Stimulated activated CD8-positive, alpha-beta memory T cell treated with anti-CD3 and anti-CD28 coated beads, Interleukin-15, amount 100 ng/mL, for 48 hours (primary cell): ENCODE measurements at places on chromosomes 2 and 18.

DNA sequence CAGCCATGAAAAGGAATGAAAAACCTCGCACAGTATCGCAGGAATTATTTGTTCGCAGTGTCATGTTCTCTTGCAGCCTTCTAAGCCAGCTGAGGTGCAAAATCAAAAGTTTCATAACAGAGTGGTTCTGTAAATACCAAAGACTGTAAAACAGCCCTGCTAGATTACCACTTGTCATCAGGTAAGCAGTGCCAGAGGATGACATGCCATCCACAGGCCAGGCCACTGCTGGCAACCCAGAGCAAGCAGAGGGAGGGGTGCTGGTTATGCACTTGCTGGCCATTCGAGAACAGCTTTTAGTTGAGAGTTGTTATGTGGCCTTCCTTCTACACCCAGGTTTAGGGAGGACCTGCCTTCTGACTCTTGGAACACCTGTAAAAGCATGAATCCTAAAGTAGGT lies 114.3 kb upstream of the MGAT5 start:
- DNase-seq, result no peak

DNA sequence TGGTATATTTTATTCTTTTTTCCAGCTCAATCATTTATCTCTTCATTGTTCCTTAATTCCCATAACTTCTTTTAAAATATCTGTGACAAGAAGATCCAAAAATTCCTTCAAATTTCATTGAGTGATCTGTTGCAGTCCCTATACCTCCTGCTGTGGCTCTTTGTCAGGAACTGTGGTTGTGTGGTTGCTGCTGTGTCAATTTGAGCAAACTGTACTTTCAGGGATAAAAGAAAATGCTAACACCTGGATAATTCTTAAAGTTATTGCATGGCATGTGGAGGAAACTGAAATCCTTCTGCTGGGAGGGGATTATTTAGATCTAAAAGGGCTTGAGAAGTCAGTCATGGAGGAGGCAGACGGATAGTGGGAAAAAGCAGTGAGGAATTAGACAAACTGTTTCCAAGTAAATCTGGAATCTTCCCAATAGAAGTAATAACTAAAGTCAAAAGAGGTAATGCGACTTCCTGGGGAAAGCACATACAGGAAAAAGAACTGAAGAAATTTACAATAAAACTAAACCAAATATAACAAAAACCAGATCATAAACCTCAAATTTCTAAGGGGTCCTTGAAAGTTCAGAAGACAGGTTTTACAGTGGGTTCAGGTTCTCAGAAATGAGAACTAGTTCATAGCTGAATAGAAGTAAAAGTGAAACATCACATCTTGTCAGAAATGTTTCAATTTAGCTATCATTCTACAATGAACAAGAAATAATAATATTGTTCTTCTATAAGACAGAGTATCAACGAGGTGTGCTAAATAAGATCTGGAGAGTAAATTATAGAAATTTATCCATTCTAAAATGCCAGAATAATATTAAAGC lies 33.5 kb upstream of the CD226 start:
- DNase-seq, result no peak

DNA sequence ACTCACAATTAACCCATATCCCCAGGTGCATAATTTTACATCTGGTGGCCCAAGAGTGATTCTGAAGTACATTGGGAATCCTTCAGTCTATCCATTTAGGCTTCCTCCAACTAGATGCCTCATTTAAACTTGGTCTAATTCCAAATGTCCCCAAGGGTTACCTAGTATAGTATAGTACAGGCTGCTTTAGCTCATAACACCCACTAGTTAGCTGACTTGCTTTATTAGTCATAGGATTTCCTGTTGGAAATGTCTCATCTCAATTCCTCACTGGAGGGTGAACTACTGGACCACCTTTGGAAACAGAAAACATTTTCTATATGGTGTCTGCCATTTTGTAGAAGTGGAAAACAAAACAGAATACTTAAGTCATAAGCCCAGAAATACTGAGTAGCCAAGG lies 202.5 kb upstream of the SESTD1 start:
- DNase-seq, result no peak

DNA sequence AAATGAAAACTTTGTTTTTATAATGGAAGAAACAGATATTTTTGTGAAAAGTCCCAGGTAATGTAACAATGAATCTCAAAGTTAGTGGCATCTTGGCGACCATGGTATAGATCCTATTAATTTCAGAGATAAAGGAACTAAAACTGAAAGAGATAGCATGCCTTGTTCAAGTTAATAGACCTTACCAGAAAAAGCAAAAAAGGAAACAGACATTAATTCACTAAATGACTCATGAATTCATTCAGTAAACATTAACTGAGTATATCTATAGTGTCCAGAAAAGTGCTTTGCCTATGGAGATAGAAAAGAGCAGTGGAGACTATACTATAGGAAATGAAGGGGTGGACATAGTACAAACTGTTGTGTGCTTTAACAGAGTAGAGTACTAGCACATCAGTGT lies 763.3 kb downstream of the TRIB2 start:
- no peak for DNase-seq

GRCh38 chr2:134999521-134999920 lies 47.7 kb downstream of the MAP3K19 start:
- DNase-seq, result no peak

DNA sequence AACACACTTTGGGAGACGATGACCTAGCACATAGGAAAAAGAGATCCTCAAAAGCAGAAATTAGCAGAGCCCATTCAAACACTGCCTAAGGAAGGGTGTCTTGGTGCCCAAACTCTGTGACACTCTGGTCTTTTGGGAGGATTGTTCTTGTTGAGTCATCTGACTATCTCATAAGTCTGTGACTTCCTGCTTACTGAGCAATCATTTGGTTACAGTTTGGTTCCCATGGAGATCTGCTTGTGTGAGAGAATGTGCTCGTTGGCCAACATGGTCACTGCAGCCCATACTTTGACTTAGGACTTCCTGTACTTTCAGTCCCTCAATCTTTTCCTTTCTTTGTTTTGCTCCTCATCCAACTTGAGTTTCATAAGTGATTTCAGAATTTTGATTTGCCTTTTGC lies 602.9 kb downstream of the NYAP2 start:
- DNase-seq, result no peak

- no peak for DNase-seq
Observed at GRCh38 chr2:85247610-85248009, 80.2 kb downstream of the TGOLN2 start.

GRCh38 chr2:98453531-98453930 lies 8.9 kb downstream of the INPP4A start:
- no peak for DNase-seq

GRCh38 chr2:127424598-127425520 lies 6.6 kb downstream of the PROC start:
- no peak for DNase-seq

GRCh38 chr2:55137024-55137958 lies 87.0 kb upstream of the RTN4 start:
- DNase-seq, result no peak
